Activated naive CD8-positive, alpha-beta T cell treated with anti-CD3 and anti-CD28 coated beads for 36 hours (primary cell): ENCODE measurements at places on chromosomes 5 and 9.

- no peaks in the 10 kb centered on the region for H3K27me3 ChIP-seq
- H3K4me3 ChIP-seq, result no peak overlapping the region
- no peaks in the 10 kb centered on the region for H3K4me1 ChIP-seq
- H3K27ac ChIP-seq, result no peak overlapping the region
Measured at GRCh38 chr5:118597543-118597942, 390.8 kb downstream of the DTWD2 start.

GRCh38 chr9:106421772-106422171 lies 441.2 kb upstream of the ZNF462 start:
- no peak overlapping the region for H3K4me3 ChIP-seq
- DNase-seq, result peak; percentile 3
- H3K27me3 ChIP-seq, result peaks cover 12% of the 10 kb centered on the region
- no peaks in the 10 kb centered on the region for H3K36me3 ChIP-seq
- peaks cover 2% of the 10 kb centered on the region for H3K4me1 ChIP-seq

- no peaks in the 10 kb centered on the region for H3K36me3 ChIP-seq
- no peak overlapping the region for H3K4me3 ChIP-seq
- H3K4me1 ChIP-seq, result no peaks in the 10 kb centered on the region
- H3K27ac ChIP-seq, result no peak overlapping the region
- H3K27me3 ChIP-seq, result peaks cover 4% of the 10 kb centered on the region
- DNase-seq, result no peak
Measured at GRCh38 chr5:171728686-171729085, 56.9 kb upstream of the SMIM23 start.

GRCh38 chr5:138078006-138078643 lies 5.7 kb upstream of the WNT8A start:
- no peak for DNase-seq
- H3K36me3 ChIP-seq, result no peaks in the 10 kb centered on the region
- no peaks in the 10 kb centered on the region for H3K27me3 ChIP-seq
- H3K4me1 ChIP-seq, result peaks cover 18% of the 10 kb centered on the region

DNA sequence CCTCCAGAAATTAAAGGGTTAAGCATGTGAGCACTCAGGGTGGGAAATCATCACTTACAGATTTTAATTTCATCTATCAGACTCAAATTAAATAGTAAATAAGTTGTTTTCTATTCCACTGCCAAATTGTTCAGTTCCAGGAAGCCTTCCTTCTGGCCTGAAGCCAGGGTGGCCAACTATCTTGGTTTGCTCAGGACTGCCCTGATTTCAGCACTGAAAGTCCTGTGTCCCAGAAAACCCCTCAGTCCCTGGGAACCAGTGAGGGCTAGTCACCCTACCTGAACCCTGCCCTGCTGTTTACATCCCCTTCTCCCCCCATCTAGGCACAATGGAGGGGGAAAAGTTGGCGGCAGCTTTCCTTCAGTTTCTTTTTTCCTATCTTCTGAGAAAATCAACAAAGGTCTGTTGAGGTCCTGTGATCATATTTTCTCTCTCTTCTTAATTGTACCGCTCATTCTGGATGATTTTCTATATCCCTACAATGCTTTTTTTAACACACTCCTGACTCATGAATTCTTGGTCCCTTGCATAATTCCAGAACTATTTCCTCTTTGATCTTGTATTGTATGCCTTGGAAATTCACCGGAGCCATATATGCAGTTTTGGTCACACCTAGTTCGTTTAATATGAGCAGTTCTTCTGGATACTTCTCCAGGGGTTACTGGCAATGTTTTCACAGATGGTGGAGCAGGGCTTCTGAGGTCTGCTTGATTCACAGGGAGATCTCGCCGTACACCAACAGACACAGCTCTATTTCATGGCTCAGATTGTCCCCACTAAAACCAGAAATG lies 103.8 kb downstream of the MAP1B start:
- no peaks in the 10 kb centered on the region for H3K27me3 ChIP-seq
- no peak overlapping the region for H3K4me3 ChIP-seq
- peaks cover 9% of the 10 kb centered on the region for H3K4me1 ChIP-seq
- H3K27ac ChIP-seq, result no peak overlapping the region

DNA sequence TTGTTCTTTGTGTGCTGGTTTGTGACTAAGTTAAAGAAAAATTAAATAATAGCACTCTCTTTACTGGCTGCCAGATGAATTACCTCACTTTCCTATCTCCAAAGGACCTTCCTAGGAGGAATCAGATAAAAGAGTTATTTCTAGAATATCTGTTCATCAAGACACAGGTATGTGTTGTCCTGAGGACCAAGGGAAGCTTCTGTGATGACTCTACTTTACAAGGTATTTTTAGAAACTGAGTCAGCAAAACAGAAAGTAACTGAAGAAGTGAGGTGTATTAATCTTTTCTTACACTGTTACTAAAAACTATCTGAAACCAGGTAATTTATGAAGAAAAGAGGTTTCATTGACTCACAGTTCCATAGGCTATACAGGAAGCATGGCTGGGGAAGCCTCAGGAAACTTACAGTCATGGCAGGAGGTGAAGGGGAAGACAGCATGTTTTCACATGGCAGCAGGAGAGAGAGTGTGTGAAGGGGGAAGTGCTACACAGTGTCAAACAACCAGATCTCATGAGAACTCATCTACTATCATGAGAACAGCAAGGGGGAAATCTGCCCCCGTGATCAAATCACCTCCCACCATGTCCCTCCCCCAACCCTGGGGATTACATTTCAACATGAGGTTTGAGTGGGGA lies 189.2 kb upstream of the DMAC1 start:
- peaks cover 7% of the 10 kb centered on the region for H3K4me1 ChIP-seq
- H3K27me3 ChIP-seq, result peaks cover 3% of the 10 kb centered on the region
- no peak overlapping the region for H3K27ac ChIP-seq
- no peak overlapping the region for H3K4me3 ChIP-seq
- DNase-seq, result no peak

DNA sequence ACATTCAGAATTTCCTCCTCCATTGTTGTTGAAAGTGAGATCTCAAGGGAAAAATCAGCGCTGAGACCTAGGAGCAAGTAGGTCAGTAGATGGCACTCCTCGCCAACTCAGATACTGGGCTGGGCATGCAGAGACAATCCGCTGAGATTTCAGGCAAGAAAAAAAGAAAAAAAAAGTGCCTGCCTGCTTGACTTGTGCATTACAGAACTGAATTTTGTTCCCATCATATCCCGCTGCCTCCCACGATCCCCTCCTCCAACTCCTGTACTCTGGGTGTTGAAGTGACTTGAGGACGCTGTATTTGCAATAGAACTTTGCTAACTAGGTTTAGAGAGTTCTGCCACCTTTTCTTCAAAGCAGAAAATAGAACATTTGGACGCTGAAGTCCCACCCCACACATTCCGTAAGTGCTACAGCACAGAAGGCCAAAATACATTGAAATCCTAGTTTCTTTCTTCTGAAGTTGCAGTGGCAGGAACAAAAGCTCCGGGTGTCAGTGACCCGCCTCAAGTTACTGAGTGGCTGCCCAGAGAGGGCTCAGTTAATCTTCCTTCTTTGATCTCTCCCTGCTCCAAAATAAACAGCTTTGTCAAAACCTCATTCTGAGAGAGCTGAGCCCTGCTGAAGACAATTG lies 265.8 kb downstream of the MLLT3 start:
- peaks cover 53% of the 10 kb centered on the region for H3K36me3 ChIP-seq
- H3K27me3 ChIP-seq, result no peaks in the 10 kb centered on the region
- DNase-seq, result peak; percentile 46
- H3K4me3 ChIP-seq, result no peak overlapping the region
